ENCODE measurements at places on chromosomes 4 and X.

DNA sequence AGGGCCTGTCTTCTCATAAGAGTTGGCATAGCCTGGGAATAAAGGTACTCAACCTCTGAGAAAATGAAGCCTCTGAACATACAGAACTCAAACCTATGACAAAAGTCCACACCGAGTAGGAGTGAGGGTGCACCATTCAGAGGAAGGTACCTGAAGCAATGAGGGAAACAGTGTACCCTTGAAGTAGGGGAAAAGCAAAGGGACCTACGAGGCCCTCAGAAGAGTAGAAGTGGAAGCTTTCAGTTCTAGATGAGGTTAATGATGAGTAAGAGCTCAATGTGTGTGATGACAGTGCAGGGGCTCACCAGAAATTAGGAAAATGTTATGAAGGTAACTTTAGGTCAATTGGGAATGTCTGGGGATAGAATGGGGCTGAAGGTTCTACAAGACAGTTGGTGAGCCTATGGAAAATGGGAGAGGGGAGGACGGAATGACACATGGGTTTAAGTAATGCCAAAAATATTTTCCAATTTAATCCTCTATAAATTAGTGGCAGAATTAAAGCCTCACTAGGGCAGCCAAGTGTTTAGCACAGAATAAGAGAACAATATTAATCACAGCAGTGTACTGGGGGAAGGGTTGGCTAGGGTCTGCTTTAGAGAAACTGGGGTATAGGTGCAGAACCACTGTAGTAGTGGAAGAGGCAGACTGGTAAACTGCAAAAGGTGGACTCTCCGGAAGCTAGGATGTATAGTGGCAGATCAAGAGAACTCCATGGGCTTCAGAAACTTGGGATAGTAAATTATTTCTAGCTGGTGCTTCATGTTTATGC lies 39.8 kb downstream of the RAB33A start:
- DNase-seq = no peak

DNA sequence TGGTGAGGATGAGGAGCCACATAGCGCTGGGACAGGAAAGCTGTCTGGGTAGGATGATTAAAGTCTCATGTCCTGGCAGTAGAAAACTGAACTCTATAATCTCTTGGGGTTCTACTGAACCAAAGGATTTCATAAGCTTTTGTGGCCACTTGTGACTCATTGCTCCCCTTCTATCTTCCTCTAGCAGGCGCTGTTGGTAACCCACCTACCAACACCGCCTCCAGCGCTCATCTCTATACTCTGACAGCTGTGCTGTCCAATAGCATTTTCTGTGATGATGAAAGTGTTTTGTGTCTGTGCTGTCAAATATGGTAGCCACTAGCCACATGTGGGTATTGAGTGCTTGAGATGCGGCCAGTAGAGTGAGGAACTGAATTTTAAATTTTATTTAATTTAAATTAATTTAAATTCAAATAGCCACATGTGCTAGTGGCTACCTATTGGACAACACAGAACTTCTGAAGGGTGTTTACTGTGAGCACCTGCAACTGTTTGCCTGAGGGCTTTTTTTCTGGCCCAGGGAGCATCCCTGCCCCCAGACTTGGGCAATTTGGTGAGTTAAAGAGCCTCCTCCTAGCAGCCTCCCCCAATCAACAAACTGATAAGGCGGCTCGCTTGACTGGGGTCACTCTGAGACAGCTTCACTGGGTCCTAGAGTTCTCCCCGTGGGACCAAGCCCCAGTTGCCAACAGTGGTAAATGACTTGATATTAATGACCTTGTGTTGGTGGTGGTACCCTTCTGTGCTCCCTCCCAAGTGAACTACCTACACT lies 169.2 kb upstream of the ATP6AP2 start:
- no peak for DNase-seq

DNA sequence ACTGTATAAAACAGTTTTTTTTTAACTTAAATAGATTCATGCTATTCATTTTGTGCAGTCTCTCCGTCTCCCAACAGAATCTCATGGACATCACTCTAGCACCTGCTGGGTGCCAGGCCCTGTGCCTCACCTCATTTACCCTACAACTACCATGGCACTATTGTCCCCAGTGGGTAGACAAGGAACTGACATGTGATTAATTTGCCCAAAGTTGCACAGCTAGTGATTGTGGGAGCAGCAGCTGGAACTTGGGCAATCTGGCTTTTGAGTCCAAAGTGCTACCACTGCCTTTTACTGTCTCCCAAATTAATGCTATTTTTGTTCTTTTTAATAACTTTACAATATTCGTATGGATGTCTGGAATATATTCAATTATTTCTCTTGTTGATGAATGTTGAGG lies 11.2 kb upstream of the PGRMC2 start:
- no peak for DNase-seq

DNA sequence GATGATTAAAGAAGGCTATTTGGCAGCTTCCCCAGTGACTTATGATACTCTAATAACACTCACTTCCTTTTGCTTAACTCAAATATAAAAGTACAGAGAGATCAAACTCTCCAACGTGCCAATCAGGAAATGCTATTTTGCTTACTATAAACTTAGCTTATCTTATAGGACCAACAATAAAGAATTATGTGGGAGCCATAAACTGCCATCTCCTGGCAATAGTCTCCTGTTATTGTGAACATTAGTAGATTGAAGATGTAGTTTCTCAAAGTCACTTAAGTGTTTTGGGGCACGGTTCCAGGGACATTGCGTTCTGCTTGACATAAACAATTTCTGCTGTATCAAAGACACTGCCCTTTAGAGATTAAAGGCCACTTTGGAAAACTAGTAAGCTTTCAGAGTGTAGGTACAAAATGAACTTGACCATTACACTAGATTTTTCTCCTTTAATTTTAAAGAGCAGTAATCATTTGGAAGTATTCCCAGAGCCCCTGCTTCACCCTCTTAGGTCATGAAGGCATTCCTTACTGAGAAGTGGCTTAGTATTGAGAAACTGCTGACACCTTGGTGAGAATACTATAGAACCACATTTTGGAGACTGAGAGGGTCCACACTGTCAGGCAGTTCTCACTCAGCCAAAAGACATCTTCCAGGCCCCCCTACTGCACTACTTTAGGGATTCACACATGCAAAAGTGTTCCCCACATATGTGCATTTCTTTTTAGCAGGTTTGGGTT lies 51.9 kb downstream of the MAOA start:
- DNase-seq = no peak

DNA sequence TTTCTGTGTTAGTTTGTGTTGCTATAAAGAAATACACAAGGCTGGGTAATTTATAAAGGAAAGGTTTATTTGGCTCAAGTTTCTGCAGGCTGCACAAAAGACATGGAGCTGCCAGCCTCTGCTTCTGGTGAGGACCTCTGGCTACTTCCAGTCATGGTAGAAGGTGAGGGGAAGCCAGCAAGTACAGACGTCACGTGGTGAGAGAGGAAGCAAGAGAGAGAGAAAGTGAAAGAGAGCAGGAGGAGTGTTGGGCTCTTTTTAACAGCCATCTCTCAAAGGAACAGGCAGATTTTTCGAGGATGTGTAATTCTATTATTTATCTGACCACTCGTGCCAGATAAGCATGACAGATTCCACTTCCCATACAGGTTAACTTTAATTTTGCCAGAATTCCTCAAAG lies 1199.1 kb downstream of the ADGRL3 start:
- no peak for DNase-seq
